ENCODE measurements at places on chromosomes 3 and 15.

GRCh38 chr3:182792901-182793662 lies at the start of gene ATP11B:
TSS of gene ATP11B (plus strand) at chr3:182793504. CDS start at chr3:182793760, 256 bp downstream.
- peak within 1 kb of the TSS; percentile 55 for H3K27ac ChIP-seq
- peaks cover 9% of the 10 kb centered on the region for H3K4me1 ChIP-seq
- peak within 1 kb of the TSS; percentile 79 for H3K4me3 ChIP-seq
- H3K27me3 ChIP-seq, result peaks cover 33% of the 10 kb centered on the region
- H3K36me3 ChIP-seq, result no peaks in the 10 kb centered on the region

GRCh38 chr3:174168538-174169254 lies 690.4 kb upstream of the NAALADL2 start:
- no peaks in the 10 kb centered on the region for H3K27me3 ChIP-seq
- H3K4me1 ChIP-seq, result no peaks in the 10 kb centered on the region
- no peak overlapping the region for H3K27ac ChIP-seq
- no peaks in the 10 kb centered on the region for H3K36me3 ChIP-seq
- DNase-seq, result no peak

- H3K27me3 ChIP-seq, result no peaks in the 10 kb centered on the region
- no peak overlapping the region for H3K4me3 ChIP-seq
- DNase-seq, result no peak
- no peak overlapping the region for H3K27ac ChIP-seq
- H3K4me1 ChIP-seq, result no peaks in the 10 kb centered on the region
These were observed 26.7 kb downstream of the FLNB start for GRCh38 chr3:58034738-58035523.

DNA sequence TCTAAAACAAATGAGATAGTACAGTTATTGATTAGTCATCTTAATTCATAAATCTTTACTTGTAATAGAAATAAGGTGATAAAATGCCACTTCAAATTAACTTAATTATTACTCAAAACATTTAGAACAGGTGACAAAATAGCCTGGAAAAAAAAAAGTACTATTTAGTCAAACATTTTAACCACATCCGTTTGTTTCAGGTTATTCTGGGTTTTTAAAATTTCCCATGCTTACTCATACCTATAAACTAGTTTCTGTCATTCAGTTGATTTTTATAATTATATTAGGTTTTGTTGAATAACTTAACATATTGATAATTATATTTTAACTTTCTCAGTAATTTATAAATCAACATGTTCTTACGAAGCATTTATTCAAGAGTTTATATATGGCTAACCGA lies 483.0 kb downstream of the ROBO1 start:
- no peak overlapping the region for H3K4me3 ChIP-seq
- H3K4me1 ChIP-seq, result no peaks in the 10 kb centered on the region
- H3K27me3 ChIP-seq, result no peaks in the 10 kb centered on the region
- no peaks in the 10 kb centered on the region for H3K36me3 ChIP-seq
- no peak for DNase-seq

DNA sequence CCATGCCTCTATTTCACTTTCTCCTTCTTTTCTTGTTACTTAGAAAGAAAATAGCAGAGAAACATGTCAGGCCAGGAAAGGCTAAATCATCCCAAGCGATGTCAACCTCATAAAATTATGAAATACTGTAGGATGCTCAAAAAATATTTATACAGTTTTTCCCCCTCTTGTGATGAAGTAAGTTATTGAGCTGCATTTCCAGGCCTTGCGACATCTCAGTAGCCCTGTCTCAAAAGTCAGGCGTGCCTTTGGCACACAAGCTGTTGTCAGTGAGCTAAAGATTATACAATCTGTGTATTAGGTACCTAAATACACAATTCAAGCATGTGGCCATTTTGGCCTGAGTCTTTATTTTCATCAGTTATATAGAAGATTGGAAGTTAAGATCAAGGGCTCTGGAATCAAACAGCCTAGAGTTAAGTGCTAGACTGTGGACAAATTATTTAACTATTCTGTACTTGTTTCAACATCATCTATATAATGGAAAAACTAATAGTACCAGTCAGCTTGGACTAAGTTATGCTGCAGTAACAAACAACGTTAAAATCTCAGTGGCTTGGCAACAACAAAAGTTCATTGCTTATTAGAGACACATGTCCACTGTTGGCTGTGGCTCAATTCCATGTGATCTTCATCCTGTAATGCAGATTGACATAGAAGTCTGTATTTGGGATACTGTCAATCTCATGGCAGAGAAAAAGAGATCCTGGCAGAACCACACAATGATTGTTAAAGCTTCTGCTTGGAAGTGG lies 406.4 kb upstream of the PROK2 start:
- H3K27ac ChIP-seq, result no peak overlapping the region
- H3K4me1 ChIP-seq, result no peaks in the 10 kb centered on the region
- no peak for DNase-seq
- no peak overlapping the region for H3K4me3 ChIP-seq

DNA sequence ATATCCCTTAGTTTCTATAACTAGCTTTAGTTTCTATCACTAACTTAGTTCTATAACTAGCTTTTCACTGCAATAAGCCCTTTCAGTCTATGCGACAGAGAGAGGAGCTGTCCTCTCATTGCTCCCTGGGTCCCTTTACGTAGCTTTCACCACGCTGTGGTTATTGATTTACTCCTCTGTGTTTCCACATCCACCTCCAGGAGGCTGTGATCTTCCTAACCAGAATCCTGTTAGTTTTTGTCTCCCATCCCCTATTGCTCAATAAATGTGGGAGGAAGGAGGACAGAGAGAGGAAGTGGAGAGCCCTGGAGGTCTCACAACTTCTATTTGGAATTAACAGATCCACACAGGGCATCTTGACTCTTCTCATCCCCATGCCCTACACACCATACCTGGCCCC lies 1036.1 kb downstream of the MCTP2 start:
- peaks cover 5% of the 10 kb centered on the region for H3K4me1 ChIP-seq
- H3K4me3 ChIP-seq, result no peak overlapping the region
- no peaks in the 10 kb centered on the region for H3K36me3 ChIP-seq
- no peak overlapping the region for H3K27ac ChIP-seq

DNA sequence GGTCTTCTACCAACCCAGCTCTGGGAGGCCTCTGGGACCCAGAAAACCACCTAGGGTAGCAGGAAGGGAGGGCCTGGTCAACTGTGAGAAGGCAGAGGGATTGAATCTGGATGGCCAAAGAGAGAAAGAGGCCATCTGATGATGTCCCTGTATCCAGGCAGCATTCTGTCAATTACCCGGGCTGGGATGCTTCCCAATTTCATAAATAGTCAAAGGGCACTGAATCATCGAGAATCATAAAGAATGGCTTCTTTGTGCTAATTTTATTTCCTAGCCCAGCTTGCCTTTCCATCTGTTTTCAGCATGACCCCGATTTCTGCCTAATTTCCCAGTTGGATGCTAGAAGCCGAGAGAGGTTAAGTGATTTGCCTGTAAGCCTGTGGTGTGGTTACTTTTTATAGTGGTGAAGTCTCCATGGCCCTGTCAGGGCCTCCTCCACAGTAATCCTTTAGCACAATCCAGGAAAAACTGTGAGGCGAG lies 129.2 kb downstream of the FAM43A start:
- no peaks in the 10 kb centered on the region for H3K4me1 ChIP-seq
- no peak for DNase-seq
- H3K27me3 ChIP-seq, result no peaks in the 10 kb centered on the region
- no peaks in the 10 kb centered on the region for H3K36me3 ChIP-seq
- no peak overlapping the region for H3K27ac ChIP-seq

DNA sequence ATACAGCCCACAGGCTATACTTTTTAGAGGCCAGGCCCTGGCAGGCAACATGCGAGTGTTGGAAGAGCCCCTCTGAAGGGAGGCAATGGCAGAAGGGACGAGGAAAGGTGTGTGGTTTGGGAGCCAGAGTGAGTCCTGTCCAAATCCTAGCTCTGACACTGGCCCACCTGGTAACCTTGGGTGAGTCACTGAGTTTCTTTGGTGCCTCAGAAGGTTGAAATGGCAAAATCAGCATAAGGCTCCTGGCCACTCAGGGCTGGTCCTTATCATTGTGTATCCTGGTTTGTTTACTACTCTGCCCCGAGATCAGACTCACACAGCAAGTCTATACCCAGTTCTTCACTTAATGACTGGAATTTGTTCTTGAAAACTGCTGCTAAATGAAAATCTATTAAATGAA lies 71.4 kb upstream of the TLE3 start:
- H3K27ac ChIP-seq, result no peak overlapping the region
- peaks cover 3% of the 10 kb centered on the region for H3K4me1 ChIP-seq
- DNase-seq, result no peak
- peaks cover 19% of the 10 kb centered on the region for H3K27me3 ChIP-seq

DNA sequence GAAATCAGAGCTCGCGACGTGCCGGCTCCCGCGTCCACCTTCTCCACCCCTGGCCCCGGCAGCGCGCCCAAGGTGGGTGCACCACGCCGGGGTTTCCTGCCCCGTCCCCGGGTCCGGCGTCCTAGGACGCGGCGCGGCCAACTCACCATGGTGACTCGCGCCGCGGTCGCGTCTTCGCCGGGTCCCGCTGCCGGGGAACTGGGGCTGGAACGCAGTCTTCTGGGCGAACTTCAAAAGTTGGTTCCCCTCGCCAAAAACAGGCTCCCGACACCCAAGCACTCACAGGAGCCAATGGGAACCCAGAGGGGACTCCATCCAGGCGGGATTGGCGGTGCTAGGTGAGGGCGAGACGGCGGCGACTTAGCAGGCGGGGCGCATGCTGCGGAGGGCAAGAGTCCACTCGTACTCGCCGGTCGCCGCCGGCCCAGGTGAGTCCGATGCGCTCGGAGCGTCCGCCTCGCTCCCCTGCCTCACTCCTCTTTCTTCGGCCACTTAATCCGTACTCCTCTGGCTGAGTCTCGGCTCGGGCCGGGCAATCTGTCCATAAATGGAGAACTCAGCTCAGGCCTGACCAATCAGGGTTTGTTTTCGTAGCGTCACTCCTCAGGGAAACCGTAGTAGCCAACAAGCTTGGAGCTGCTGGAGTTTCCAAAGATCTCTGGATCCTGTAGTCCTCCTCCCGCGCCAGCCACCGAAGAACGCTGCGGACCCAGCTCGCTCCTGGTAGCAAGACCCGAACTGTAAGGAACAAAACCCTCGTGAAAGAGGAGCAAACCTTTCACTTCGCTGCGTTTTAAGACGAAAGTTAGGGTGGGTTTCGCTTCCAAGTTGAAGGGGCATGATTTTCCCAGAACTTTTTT lies at the start of gene MYO1E:
Gene MYO1E (minus strand): TSS at position 520 of the 860 bp plus-strand sequence. CDS start 371 bp downstream, at position 149.
- H3K4me1 ChIP-seq, result peaks cover 2% of the 10 kb centered on the region
- no peaks in the 10 kb centered on the region for H3K36me3 ChIP-seq
- DNase-seq, result peak; percentile 90
- peak within 1 kb of the TSS; percentile 75 for H3K4me3 ChIP-seq
- peaks cover 7% of the 10 kb centered on the region for H3K27me3 ChIP-seq

DNA sequence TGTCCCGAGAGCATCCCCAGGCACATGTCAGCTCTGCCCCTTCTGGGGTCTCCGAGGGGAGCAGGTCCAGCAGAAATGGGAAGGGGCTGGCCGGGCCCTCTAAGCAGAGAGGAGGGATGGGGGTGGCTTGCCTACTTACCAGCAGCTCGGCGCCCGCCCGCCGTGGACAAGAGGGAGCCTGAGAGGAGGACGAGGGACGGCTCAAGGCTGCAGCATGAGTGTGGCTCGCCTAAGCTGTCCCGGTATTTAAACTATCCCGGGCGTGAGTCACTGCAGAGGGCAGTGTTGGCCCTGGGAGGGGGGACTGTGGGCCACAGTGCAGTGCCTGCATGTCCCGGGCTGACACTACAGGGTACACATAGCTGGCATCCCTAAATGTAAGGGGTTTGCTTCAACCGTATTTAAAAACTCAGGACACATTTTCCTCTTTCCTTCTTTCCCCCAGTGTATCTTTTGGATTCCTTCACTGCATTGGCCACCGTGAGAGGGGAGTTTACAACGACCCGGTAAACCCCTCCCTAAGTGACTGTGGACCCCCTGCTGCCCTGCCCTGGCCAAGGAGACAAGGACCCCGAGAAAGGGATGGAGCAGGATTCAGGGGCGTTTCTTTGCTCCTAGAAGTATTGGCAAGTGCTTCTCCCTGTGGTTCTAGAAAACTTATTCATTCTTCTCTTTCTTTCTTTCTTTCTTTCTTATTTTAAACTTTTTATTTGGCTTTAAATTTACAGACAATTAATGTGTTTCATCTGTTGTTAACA lies at the start of gene LRRC15:
Gene LRRC15 (minus strand): TSS at position 222 of the 758 bp plus-strand sequence. CDS start 8,700 bp downstream, outside the sequence.
- no peak within 1 kb of the TSS for H3K4me3 ChIP-seq
- H3K27me3 ChIP-seq, result no peaks in the 10 kb centered on the region
- H3K36me3 ChIP-seq, result no peaks in the 10 kb centered on the region

- H3K4me3 ChIP-seq, result no peak overlapping the region
- no peaks in the 10 kb centered on the region for H3K27me3 ChIP-seq
- H3K4me1 ChIP-seq, result peaks cover 2% of the 10 kb centered on the region
- no peak for DNase-seq
These were observed 1141.0 kb downstream of the IGSF11 start for GRCh38 chr3:117893638-117894037.

DNA sequence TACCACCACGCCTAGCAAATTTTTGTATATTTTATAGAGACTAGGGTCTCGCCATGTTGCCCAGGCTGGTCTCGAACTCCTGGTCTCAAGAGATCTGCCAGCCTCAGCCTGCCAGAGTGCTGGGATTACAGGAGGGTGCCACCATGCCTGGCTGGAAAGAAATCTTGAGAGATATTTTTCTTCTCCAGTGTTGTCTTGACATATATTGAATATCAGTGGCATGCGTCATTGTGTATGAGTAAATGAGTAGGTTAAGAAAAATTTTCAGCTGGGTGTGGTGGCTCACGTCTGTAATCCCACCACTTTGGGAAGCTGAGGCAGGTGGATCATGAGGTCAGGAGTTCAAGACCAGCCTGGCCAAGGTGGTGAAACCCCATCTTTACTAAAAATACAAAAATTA lies 3.5 kb upstream of the PIF1 start:
- H3K27ac ChIP-seq, result no peak overlapping the region
- H3K4me1 ChIP-seq, result peaks cover 5% of the 10 kb centered on the region
- DNase-seq, result no peak
- H3K4me3 ChIP-seq, result no peak overlapping the region
- H3K36me3 ChIP-seq, result no peaks in the 10 kb centered on the region
- no peaks in the 10 kb centered on the region for H3K27me3 ChIP-seq

GRCh38 chr3:177050501-177051237 lies 146.6 kb downstream of the TBL1XR1 start:
- no peaks in the 10 kb centered on the region for H3K27me3 ChIP-seq
- no peak for DNase-seq
- H3K36me3 ChIP-seq, result peaks cover 87% of the 10 kb centered on the region
- H3K4me1 ChIP-seq, result no peaks in the 10 kb centered on the region
- H3K4me3 ChIP-seq, result no peak overlapping the region
- no peak overlapping the region for H3K27ac ChIP-seq

- no peak overlapping the region for H3K4me3 ChIP-seq
- no peaks in the 10 kb centered on the region for H3K36me3 ChIP-seq
- H3K27ac ChIP-seq, result no peak overlapping the region
- H3K27me3 ChIP-seq, result no peaks in the 10 kb centered on the region
These were observed 192.1 kb upstream of the TTC14 start for GRCh38 chr3:180409883-180410282.

GRCh38 chr15:50262533-50262932 lies 3.0 kb downstream of the HDC start:
- no peak for DNase-seq
- H3K4me3 ChIP-seq, result no peak overlapping the region
- H3K27me3 ChIP-seq, result no peaks in the 10 kb centered on the region
- H3K36me3 ChIP-seq, result no peaks in the 10 kb centered on the region

- H3K4me1 ChIP-seq, result peaks cover 29% of the 10 kb centered on the region
- no peak overlapping the region for H3K27ac ChIP-seq
- DNase-seq, result no peak
These were observed 17.8 kb downstream of the MAP2K1 start for GRCh38 chr15:66404532-66404931.

Data from neuronal stem cell (in vitro differentiated cells).